ENCODE measurements at places on chromosomes 16 and 17. TPM values are rescaled to one million over a fixed set of nuclear protein-coding genes. Genes with fewer than 3 reads are reported as not detected.

DNA sequence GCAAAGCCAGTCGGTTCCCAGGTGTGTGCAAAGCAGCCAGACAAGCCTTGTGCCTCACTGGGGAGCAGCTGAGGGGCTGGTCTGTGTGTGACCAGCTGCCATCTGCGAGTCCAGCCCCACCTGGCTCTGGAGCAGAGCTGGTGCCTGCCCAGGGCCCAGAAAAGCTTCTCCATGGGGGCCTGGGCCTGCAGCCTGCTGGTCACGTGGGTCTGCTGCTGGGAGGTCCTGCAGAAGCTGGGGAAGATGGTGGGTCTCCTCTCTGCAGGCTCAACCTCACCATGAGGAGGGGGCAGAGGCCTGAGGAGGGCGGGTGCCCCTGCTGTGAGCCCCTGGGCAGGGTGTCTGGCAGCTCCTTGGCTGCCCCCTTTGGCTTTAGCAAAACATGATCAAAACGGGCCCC lies 71.9 kb downstream of the ENGASE start:
- DNase-seq: no peak

- DNase-seq: no peak
These were observed 341.0 kb upstream of the EEF2KMT start for GRCh38 chr16:5438591-5438990.

DNA sequence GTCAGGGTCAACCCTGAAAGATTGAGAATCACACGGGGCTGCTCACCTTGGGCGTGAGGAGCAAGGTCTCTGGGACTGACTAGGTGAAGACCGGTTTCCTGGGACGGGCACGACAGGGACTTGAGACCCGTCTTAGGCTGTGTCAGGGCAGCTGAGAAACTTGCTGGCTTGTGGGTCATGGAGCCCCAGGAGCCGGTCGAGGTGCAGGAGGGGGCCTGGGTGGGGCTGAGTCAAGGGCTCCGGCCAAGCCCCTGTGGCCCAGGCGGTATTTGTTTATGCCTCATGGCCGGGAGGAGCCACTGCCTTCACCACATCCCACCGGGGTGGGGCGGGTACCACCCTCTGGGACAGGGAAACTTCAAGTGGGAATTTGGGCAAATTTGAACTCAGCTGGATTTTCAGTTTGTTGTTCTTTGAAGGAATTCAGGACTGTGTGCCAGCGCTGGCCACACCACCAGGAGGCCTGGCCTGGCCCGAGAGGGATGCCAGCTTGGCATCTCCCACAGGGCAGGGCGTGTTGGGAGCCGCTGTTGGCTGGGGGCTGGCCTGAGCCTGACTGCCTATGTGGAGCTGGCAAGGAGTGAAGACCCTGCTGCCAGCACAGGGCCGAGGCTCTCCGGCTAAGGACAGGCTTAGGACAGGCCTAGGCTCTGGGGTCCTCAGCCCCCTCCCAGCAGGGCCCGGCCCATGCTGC lies 116.1 kb downstream of the METRNL start:
- peak; percentile 42 for DNase-seq

DNA sequence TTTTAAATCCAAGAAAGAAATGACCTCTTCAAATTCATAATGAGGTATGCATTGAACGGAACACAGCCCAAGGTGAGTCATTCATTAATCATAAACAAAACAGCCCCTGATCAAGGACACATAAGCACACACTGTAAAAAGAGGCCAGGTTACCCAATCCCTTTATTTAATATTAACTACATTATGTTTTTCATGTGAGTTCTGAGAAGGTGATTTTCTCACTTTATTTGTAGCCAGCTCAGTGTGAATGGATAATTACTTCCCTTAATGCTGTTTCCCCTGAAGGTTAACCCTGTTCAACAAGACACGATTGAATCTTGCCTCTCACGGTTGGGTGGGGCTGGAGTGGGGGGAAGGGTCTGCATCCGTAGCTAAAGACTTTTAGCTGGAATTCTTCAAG lies 257.3 kb upstream of the SALL1 start:
- peak; percentile 59 for DNase-seq

MYLK3 gene
- 1.2 TPM for total RNA-seq

ZNF469 gene
- total RNA-seq: 3.7 TPM

TBC1D3K gene
- total RNA-seq: not detected

Measured in mucosa of gallbladder (tissue), 1 donor.